ENCODE measurements at places on chromosomes 7 and 10. TPM values are rescaled to one million over a fixed set of nuclear protein-coding genes. Genes with fewer than 3 reads are reported as not detected.

DNA sequence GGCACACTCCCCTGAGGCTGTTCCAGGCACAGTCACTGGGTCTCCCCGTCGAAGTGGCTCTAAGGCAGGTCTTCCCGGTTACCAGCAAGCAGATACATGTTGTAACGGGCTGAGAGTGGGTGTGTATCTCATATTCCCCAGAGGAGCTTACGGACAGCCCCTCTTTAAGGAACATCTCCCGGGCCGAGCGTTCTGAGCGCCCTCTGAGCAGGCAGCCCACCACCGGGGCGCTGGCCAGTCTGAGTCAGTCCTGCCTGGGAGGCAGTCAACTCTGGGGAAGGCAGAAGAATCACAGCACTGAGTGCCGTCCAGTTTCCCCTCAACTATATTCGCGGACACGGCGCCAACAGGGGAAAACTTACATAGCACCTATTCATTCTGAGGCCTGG is 117.4 kb downstream of the LHPP start:
- DNase-seq = no peak

DNA sequence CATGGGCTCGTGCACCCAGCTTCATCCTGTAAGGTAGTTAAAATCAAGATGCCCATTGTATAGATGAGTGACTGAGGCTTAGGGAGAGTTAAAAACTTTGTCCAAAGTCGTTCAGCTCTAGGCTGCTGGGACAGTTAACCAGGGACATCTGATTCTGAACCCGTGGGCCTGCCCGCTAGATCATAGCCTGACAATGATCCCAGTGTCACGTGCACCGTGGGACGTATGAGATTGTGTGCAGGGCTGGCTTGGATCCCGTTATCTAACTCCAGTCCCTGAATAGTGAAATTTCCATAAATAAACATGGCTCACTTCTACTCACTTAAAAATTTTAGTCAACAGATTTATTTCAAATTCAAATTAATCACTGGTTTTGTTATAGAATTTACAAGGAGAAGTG is 24.9 kb downstream of the C10orf120 start:
- no peak for DNase-seq

DNA sequence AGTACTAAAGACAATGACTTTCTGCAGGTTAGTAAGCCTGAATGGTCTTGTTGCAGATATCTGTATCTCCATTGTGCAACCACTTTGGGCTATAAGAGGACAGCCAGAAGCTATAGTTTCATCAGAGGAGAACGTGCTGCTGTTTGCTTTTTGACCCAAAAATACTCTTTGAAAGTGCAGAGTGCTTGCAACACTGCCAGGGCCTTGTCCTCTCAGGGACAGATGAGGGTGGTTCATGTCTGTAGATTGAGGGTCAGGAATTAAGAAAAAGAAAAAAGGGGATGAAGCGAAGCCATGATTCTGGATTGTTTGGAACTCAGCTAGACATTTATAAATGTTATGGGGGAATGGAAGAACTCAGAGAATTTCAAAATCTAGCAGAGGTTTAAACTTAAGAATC is 212.5 kb downstream of the SEC23IP start:
- DNase-seq = no peak

Gene HKDC1
- total RNA-seq = 0.25 TPM

GRCh38 chr10:77581738-77582137 is 55.9 kb downstream of the KCNMA1 start:
- no peak for DNase-seq
